ENCODE measurements at places on chromosomes 2 and 18. TPM values are rescaled to one million over a fixed set of nuclear protein-coding genes. Genes with fewer than 3 reads are reported as not detected.

DNA sequence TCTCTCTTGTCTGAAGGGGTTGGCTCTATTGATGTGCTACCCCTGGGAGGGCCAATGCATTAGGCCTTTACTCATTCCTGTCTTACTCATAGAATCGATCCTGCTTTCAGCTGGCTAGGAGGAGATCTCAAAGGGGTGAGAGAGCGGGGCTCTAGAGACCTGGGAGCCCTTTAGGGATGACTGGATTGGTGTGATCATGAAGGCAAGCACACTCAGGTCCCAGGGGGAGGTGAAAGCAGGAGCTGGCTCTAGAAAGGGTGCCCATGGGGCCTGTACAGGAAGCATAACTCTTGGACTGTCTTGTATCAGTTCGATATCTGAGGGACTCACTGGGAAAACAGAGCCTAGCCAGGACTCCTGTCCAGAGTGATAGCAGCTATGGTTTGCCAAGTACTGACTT lies 47.8 kb downstream of the INPP4A start:
- peaks cover 15% of the 10 kb centered on the region for H3K36me3 ChIP-seq
- peak overlapping the region; percentile 69 for H3K27ac ChIP-seq
- H3K4me1 ChIP-seq: peaks cover 93% of the 10 kb centered on the region
- no peak overlapping the region for H3K4me3 ChIP-seq
- no peaks in the 10 kb centered on the region for H3K27me3 ChIP-seq

DNA sequence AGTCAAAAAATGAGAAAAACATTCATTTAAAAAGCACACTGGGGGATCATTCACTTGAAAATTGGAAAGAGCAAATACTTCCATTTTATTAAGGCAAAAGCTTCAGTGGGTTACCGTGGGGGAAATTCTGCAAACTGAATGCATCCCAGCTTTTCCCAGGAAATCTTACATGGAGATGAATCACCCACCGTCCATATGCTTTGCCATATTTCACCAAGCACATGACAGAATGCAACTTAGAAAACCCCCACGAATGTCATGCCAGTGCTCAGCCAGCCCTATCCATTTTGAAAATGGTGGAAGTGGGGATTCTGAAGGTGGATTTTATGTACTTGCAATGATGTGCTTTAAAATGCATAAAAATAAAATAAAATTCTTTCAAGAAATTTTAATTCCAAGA lies 485.5 kb upstream of the ID2 start:
- no peaks in the 10 kb centered on the region for H3K27me3 ChIP-seq
- no peak overlapping the region for H3K4me3 ChIP-seq
- H3K4me1 ChIP-seq: peaks cover 33% of the 10 kb centered on the region
- peaks cover 32% of the 10 kb centered on the region for H3K36me3 ChIP-seq

DNA sequence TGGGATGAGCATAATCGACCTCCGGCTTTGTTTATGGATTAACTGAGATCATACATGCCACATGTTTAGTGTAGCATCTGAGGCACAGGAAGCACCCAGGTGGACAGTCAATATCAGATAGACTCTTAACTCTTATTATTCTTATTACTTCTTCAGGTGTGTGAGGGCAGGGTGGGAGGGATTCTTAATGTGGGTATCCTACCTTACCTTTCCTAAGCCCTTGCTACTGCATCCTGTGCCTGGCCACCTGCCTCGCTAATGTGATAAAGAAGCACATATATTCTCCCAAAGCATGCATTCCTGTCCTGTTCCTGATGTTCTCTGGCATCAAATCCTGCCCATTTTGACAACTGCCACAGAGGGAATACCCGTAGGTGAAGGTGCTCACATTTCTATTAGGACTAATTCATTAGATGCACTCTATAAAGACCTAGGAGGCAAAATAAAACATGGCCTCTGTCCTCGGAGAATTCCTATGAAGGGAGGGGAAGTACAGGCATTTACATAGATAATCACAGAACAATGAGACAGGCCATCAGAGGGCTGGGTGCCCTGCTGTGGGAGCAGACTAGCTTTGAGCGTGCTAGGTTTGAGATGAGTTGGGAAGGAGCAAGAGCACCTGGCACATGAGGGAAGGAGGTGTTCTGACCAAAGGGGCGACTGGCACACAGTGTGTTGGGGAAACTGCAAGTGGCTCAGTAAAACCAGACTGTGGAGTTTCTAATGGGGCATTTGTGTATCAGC lies 19.5 kb upstream of the CELF4 start:
- no peak overlapping the region for H3K4me3 ChIP-seq
- no peak for DNase-seq
- no peaks in the 10 kb centered on the region for H3K4me1 ChIP-seq
- H3K27me3 ChIP-seq: peaks cover 2% of the 10 kb centered on the region
- H3K36me3 ChIP-seq: no peaks in the 10 kb centered on the region

DNA sequence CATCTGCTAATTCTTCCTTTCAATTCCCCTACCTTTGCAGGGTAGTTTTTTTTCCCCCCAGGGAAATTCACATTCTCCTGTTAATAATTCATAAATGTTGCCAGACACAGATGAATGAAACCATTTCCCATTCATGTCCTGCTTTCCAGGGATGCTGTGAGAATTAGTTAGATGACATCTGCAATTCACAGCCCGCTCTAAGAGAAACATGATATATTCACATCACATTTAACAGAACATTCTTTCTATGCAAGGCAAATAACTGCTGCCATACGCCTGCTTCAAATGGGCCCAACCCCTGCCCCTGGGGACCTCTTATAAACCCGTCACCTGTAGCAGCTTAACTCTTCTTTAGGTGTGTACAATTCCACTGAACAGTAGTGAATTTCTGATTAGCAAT lies 110.6 kb upstream of the CTAGE1 start:
- peaks cover 5% of the 10 kb centered on the region for H3K27me3 ChIP-seq
- no peak for DNase-seq
- H3K4me3 ChIP-seq: no peak overlapping the region

GRCh38 chr2:62202019-62202722 lies 6.3 kb downstream of the B3GNT2 start:
- peaks cover 1% of the 10 kb centered on the region for H3K27me3 ChIP-seq
- H3K27ac ChIP-seq: peak overlapping the region; percentile 78
- H3K36me3 ChIP-seq: no peaks in the 10 kb centered on the region

DNA sequence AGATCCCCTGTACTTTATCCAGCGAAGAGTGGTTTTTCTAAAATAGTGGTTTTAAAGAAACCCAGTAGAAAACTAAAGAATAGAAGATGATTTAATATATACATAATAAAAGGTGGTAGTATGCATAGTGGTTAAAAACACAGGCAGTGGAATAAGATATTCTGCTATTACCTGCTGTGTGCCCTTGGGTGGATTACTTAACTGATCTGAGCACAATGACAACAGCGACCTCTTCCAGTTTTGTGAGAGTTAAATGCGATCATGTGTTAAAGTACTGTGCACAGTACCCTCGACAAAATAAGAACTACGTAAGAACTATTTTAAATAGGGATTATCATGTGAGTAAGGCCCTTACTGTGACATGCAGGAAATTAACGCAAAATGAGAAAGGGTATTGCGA lies 30.0 kb upstream of the CHMP1B start:
- no peak overlapping the region for H3K4me3 ChIP-seq
- H3K4me1 ChIP-seq: no peaks in the 10 kb centered on the region
- no peak for DNase-seq
- no peaks in the 10 kb centered on the region for H3K36me3 ChIP-seq
- H3K27me3 ChIP-seq: peaks cover 8% of the 10 kb centered on the region

DNA sequence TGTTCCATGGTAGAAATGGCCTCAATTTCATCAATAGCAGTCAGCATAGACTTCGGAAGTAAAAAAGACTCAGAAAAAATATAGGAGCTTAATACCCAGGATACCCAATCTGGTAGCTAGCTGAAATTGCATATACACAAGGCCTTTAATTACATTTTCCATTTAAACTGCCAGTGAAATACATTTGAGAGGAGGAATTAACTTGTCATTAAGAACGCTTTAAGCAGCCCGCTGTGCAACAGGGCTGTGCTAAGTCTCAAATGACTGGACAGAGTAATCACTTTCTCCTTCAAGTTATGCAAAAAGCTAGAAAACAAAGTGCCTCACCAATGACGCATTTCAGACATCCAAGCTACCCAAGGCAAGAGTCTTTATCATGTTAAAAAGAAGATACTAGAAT lies 558.8 kb downstream of the MBD2 start:
- peaks cover 2% of the 10 kb centered on the region for H3K27me3 ChIP-seq
- DNase-seq: no peak
- H3K4me3 ChIP-seq: no peak overlapping the region
- no peak overlapping the region for H3K27ac ChIP-seq
- no peaks in the 10 kb centered on the region for H3K4me1 ChIP-seq

- H3K4me1 ChIP-seq: peaks cover 42% of the 10 kb centered on the region
- DNase-seq: peak; percentile 79
- H3K4me3 ChIP-seq: peak within 1 kb of the TSS; percentile 98
- peak within 1 kb of the TSS; percentile 94 for H3K27ac ChIP-seq
- H3K36me3 ChIP-seq: no peaks in the 10 kb centered on the region
Observed at GRCh38 chr2:85418132-85419008, at the start of gene SH2D6. Gene SH2D6, plus strand, starts transcription at chr2:85418714. Its CDS starts 10,752 bp downstream, at chr2:85429466.

GRCh38 chr2:180952082-180952481 lies 28.3 kb upstream of the UBE2E3 start:
- peaks cover 3% of the 10 kb centered on the region for H3K27me3 ChIP-seq
- DNase-seq: no peak
- H3K36me3 ChIP-seq: no peaks in the 10 kb centered on the region
- H3K4me3 ChIP-seq: no peak overlapping the region
- no peaks in the 10 kb centered on the region for H3K4me1 ChIP-seq

- H3K27me3 ChIP-seq: peaks cover 1% of the 10 kb centered on the region
- peaks cover 78% of the 10 kb centered on the region for H3K4me1 ChIP-seq
- peaks cover under 1% of the 10 kb centered on the region for H3K36me3 ChIP-seq
- no peak for DNase-seq
- H3K27ac ChIP-seq: no peak overlapping the region
Observed at GRCh38 chr2:97936199-97936598, 59.5 kb downstream of the TMEM131 start.

DNA sequence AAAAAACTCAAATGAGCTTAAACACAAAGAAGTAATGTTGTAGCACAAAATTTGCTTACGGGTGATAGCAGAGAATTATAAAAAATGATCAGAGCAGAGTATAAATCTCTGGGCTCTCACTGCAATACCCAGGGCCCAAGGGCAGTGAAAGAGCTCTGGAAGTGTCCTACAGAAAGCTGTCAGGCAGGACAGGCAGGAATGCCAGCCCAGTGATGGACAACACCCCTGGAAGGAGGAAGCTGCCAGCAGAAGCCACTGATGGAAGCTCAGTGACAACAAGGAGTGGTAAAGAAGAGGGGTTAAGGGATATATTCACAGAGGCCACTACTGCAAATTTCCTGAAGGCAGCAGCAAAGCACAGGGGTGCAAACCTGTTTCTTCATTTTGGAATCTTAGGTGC lies 214.9 kb downstream of the L3MBTL4 start:
- no peaks in the 10 kb centered on the region for H3K4me1 ChIP-seq
- no peak overlapping the region for H3K27ac ChIP-seq
- DNase-seq: no peak
- H3K27me3 ChIP-seq: no peaks in the 10 kb centered on the region
- no peak overlapping the region for H3K4me3 ChIP-seq

- no peak overlapping the region for H3K27ac ChIP-seq
- H3K4me1 ChIP-seq: no peaks in the 10 kb centered on the region
- no peaks in the 10 kb centered on the region for H3K36me3 ChIP-seq
Observed at GRCh38 chr2:160984426-160985077, 175.7 kb upstream of the TANK start.

- no peak overlapping the region for H3K4me3 ChIP-seq
- no peak overlapping the region for H3K27ac ChIP-seq
- no peak for DNase-seq
- H3K27me3 ChIP-seq: peaks cover 8% of the 10 kb centered on the region
- H3K4me1 ChIP-seq: no peaks in the 10 kb centered on the region
Observed at GRCh38 chr2:118177318-118177717, 89.0 kb downstream of the INSIG2 start.

DNA sequence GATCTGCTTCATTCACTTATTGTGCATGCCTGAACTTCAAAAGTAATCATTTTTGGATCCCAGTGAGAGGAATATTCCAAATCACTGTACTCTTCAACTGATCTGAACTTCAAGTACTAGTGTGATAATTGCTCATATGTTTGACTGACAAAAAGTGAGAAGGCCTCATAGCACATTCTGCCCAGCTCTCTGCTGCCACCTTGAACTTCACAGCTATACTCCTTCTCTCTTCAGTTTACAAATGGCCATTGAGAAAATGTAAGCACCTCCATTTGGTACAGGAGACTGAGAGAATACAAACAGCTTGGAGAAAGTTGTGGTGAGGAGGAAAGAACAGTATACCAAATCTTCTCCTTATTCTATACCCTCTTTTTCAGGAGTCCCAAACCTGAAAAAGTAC lies 946.0 kb upstream of the CHAC2 start:
- H3K36me3 ChIP-seq: no peaks in the 10 kb centered on the region
- H3K4me3 ChIP-seq: no peak overlapping the region
- H3K27ac ChIP-seq: no peak overlapping the region
- H3K27me3 ChIP-seq: peaks cover 2% of the 10 kb centered on the region
- DNase-seq: no peak

GRCh38 chr2:46275995-46276394 lies 21.2 kb upstream of the EPAS1 start:
- H3K27ac ChIP-seq: no peak overlapping the region
- peaks cover 3% of the 10 kb centered on the region for H3K36me3 ChIP-seq
- H3K4me3 ChIP-seq: no peak overlapping the region
- peaks cover 10% of the 10 kb centered on the region for H3K27me3 ChIP-seq
- H3K4me1 ChIP-seq: peaks cover 4% of the 10 kb centered on the region

- no peak overlapping the region for H3K27ac ChIP-seq
- H3K4me1 ChIP-seq: no peaks in the 10 kb centered on the region
- no peak overlapping the region for H3K4me3 ChIP-seq
- H3K36me3 ChIP-seq: no peaks in the 10 kb centered on the region
- DNase-seq: no peak
Observed at GRCh38 chr2:32960238-32960637, 13.5 kb downstream of the LTBP1 start.

DNA sequence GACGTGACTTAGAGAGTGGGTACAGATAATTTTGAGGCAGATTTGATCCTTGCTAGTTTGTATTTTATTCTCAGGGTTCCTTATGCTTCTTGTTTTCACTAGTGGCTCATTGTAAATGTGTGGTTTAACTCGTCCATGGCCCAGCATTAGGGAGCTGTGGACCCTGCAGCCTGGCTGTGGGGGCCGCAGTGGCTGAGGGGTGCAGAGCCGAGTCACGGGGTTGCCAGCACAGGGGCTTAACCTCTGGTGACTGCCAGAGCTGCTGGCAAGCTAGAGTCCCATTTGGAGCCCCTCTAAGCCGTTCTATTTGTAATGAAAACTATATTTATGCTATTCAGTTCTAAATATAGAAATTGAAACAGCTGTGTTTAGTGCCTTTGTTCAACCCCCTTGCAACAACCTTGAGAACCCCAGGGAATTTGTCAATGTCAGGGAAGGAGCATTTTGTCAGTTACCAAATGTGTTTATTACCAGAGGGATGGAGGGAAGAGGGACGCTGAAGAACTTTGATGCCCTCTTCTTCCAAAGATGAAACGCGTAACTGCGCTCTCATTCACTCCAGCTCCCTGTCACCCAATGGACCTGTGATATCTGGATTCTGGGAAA lies 269.9 kb downstream of the MYT1L start:
- H3K27me3 ChIP-seq: no peaks in the 10 kb centered on the region
- H3K4me1 ChIP-seq: peaks cover 31% of the 10 kb centered on the region
- no peaks in the 10 kb centered on the region for H3K36me3 ChIP-seq
- no peak for DNase-seq
- H3K27ac ChIP-seq: no peak overlapping the region

- DNase-seq: no peak
- H3K36me3 ChIP-seq: no peaks in the 10 kb centered on the region
- H3K4me1 ChIP-seq: no peaks in the 10 kb centered on the region
- H3K27me3 ChIP-seq: no peaks in the 10 kb centered on the region
- H3K27ac ChIP-seq: no peak overlapping the region
Observed at GRCh38 chr2:100603948-100604633, 41.3 kb downstream of the PDCL3 start.

Gene SIX2
- polyA plus RNA-seq: not detected

Gene GREB1
- polyA plus RNA-seq: not detected

Gene CCL20
- not detected for polyA plus RNA-seq

Gene PPP1R1C
- not detected for polyA plus RNA-seq

Gene GAD1
- polyA plus RNA-seq: not detected

Data from immature natural killer cell (primary cell).